ENCODE measurements at places on chromosomes 4 and X.

GRCh38 chr4:101290654-101291053 is 56.7 kb downstream of the PPP3CA start:
- H3K4me1 ChIP-seq: peaks cover 18% of the 10 kb centered on the region
- H3K27ac ChIP-seq: no peak overlapping the region
- H3K27me3 ChIP-seq: no peaks in the 10 kb centered on the region
- no peak for DNase-seq
- H3K4me3 ChIP-seq: no peak overlapping the region

GRCh38 chr4:100169491-100170485 is 20.5 kb downstream of the DDIT4L start:
- no peaks in the 10 kb centered on the region for H3K27me3 ChIP-seq
- no peaks in the 10 kb centered on the region for H3K36me3 ChIP-seq
- no peak overlapping the region for H3K4me3 ChIP-seq

DNA sequence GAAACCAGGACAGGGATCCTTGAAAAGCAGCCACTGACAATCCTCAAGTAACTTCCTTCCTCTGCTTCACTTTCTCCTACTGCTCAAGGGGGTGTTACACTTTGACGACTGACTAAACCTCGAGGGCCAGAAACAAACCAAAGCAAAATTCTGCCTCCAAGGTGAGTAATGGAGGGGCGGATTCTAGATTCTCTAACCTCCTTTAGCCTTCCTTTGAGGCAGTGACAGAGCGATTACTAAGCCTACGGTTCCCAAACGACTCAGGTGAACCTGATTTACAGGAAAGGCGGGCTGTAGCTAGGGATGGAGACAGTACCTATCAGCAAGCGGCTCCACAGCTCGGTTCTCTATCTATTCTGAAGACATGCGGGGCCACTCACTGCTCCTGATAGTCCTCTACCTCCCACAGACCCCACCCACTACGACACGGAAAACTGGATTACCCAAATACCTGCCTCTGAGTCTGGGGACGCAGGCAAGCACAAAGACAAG is 487 bp downstream of the TBCK start:
- no peak for DNase-seq
- no peak overlapping the region for H3K27ac ChIP-seq
- H3K27me3 ChIP-seq: no peaks in the 10 kb centered on the region
- peaks cover 37% of the 10 kb centered on the region for H3K4me1 ChIP-seq

- no peaks in the 10 kb centered on the region for H3K36me3 ChIP-seq
- H3K27me3 ChIP-seq: peaks cover 20% of the 10 kb centered on the region
- no peak overlapping the region for H3K4me3 ChIP-seq
- no peaks in the 10 kb centered on the region for H3K4me1 ChIP-seq
- no peak overlapping the region for H3K27ac ChIP-seq
Observed at GRCh38 chr4:53522334-53522733, 69.0 kb downstream of the LNX1 start.

- no peak for DNase-seq
- H3K27ac ChIP-seq: no peak overlapping the region
- H3K4me1 ChIP-seq: no peaks in the 10 kb centered on the region
- H3K27me3 ChIP-seq: peaks cover 2% of the 10 kb centered on the region
Observed at GRCh38 chr4:5839751-5840674, 52.9 kb downstream of the CRMP1 start.

DNA sequence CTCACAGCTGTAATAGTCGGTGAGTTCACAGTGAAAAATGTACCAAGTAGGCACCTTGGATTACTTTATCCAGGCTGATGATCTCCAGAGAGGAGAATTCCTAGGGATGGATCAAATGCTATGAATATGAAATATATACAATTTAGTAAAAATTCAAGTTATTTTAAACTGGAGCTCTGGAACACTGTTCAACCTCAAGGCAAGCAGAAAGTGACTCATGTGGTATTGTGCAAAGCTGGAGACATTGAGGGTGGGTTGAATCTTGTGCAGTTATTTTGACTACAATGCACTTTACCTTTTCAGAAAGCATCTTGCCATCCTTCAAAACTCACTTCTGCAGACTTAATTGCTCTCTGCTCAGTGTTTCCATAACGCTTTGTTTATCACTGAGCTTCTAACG is 43.4 kb downstream of the OSTC start:
- H3K4me3 ChIP-seq: no peak overlapping the region
- H3K27me3 ChIP-seq: peaks cover 2% of the 10 kb centered on the region
- no peak overlapping the region for H3K27ac ChIP-seq
- H3K36me3 ChIP-seq: no peaks in the 10 kb centered on the region
- no peak for DNase-seq
- no peaks in the 10 kb centered on the region for H3K4me1 ChIP-seq

DNA sequence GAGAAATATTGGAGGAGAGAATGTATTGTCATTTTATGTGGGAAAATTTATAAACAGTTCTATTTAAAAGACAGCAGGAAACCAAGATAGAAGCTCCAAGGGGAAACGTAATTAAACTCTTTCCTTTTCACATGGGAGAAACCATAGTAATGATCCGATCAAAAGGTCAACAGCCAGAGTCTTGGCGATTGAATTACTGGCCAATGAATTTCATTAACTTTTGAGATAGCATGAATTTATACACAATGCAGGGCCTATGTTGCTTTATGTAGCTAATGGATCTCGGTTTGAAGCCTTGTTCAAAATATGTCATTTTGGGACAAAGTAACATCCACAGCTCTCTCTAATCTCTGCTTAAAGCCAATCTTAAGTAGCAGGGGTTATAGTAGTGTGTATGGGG is 897.5 kb upstream of the NDST4 start:
- H3K27ac ChIP-seq: no peak overlapping the region
- no peaks in the 10 kb centered on the region for H3K4me1 ChIP-seq
- no peaks in the 10 kb centered on the region for H3K27me3 ChIP-seq
- no peaks in the 10 kb centered on the region for H3K36me3 ChIP-seq
- no peak overlapping the region for H3K4me3 ChIP-seq

DNA sequence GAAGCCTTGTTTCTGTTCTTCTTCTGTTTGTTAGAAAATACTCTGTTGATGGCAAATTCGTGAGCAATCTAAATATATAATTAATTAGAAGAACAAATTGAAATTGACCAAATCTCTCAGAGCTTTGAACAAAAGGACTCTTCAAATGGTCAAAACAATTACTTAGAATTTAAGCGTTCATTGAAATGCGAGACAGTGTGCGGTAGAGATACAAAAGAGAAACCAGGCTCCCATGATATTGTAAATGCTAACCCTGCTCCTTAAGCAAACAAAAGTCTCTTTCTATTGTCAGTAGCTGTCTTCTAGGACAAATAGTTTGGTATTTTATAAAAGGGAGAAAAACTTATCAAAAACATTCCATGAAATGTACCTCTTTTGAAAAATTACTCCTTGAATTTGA is 453.4 kb upstream of the MAGEB2 start:
- no peak for DNase-seq
- no peaks in the 10 kb centered on the region for H3K4me1 ChIP-seq
- no peak overlapping the region for H3K4me3 ChIP-seq
- no peaks in the 10 kb centered on the region for H3K27me3 ChIP-seq
- no peaks in the 10 kb centered on the region for H3K36me3 ChIP-seq
- H3K27ac ChIP-seq: no peak overlapping the region

DNA sequence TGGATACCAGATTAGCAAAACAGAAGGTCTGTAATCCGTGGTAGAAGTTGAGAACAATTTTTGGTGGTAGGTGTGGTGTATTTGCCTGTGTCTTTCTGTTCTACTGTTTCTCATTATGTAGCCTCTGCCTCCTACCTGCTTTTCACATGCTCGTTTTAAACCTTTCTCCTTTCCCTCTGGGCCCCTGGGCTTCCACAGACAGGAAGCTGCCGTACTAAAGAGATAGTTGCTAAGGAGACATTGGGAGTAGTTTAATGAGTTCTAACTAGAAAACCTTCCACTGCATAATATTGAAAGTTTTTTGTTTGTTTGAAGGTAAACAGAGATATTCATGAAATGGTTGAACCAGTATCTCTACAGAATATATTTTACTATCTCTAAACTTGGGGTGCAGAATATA is 107.8 kb downstream of the STOX2 start:
- H3K27me3 ChIP-seq: no peaks in the 10 kb centered on the region
- H3K4me1 ChIP-seq: no peaks in the 10 kb centered on the region
- no peak overlapping the region for H3K4me3 ChIP-seq
- H3K27ac ChIP-seq: no peak overlapping the region

- H3K27ac ChIP-seq: no peak overlapping the region
- H3K4me3 ChIP-seq: no peak overlapping the region
- DNase-seq: no peak
- H3K4me1 ChIP-seq: no peaks in the 10 kb centered on the region
Observed at GRCh38 chr4:10081218-10081606, 35.4 kb downstream of the WDR1 start.

DNA sequence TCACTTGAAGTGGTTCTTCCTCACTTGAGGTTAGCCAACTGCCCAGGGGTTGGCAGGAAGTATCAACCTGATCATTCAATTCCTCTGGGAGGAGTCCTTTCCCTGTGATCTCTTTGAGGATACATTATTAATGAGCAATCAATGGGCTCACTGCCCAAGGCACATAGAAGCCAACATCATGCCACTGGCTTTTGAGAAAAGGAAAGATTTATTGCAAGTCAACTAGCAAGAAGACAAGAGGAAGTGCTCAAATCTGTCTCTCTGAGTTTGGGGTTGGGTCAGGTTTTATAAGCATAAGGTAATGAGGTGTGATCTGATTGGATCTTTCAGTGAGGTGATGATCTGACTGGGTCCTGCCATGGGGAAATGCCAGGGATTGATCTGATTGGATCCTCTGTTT is 39.6 kb downstream of the FGFBP1 start:
- H3K27ac ChIP-seq: no peak overlapping the region
- peaks cover 39% of the 10 kb centered on the region for H3K27me3 ChIP-seq
- no peaks in the 10 kb centered on the region for H3K36me3 ChIP-seq
- H3K4me3 ChIP-seq: no peak overlapping the region

DNA sequence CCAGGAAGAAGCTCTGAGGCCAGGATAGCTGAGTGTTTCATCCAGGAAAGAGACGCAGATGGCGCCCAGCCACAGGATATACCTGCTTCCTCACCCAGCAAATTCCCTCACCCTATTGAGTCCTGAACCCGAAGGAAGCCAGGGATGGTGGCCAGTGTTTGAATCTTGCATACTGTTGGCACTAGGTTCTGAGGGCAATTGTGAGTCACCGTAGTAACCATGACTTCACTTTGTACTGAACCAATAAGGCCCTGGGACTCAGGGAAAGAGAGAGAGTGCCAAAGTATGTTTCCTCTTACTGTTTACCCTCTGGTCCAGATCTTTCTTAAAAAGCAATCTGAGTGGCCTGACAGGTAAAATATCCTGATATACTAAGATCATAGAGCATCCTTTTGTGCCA is 25.6 kb upstream of the SMIM10L2A start:
- DNase-seq: no peak
- H3K4me1 ChIP-seq: peaks cover 4% of the 10 kb centered on the region
- no peaks in the 10 kb centered on the region for H3K36me3 ChIP-seq
- no peak overlapping the region for H3K27ac ChIP-seq

DNA sequence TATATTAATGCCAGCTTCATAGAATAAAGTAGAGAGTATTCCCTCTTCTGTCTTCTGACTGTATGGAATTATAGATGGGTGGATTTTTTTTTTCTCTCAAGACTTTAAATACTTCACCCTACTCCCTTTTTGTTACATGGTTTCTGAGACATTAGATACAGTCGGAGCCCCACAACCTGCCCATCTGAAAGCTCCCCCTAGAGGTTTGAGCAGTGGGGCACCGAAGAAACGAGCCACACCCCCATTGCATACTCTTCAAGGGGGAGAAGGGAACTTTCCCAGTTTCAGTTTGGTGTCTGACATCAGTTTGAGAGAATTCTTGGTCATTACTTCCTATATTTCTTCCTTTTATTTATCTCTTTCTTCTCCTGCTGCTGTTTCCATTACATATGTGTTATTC is 437.6 kb upstream of the AGA start:
- H3K4me3 ChIP-seq: no peak overlapping the region
- no peak overlapping the region for H3K27ac ChIP-seq
- no peaks in the 10 kb centered on the region for H3K27me3 ChIP-seq
- no peaks in the 10 kb centered on the region for H3K36me3 ChIP-seq

GRCh38 chr4:174870311-174870710 is 41.3 kb upstream of the GLRA3 start:
- H3K27me3 ChIP-seq: no peaks in the 10 kb centered on the region
- H3K4me3 ChIP-seq: no peak overlapping the region
- no peak overlapping the region for H3K27ac ChIP-seq
- no peaks in the 10 kb centered on the region for H3K4me1 ChIP-seq

GRCh38 chr4:146247356-146247755 is 33.0 kb downstream of the REELD1 start:
- DNase-seq: no peak
- no peaks in the 10 kb centered on the region for H3K36me3 ChIP-seq
- peaks cover 42% of the 10 kb centered on the region for H3K4me1 ChIP-seq
- H3K4me3 ChIP-seq: no peak overlapping the region

- no peaks in the 10 kb centered on the region for H3K4me1 ChIP-seq
- no peak for DNase-seq
- no peak overlapping the region for H3K4me3 ChIP-seq
Observed at GRCh38 chr4:94550851-94551250, 99.1 kb downstream of the PDLIM5 start.

DNA sequence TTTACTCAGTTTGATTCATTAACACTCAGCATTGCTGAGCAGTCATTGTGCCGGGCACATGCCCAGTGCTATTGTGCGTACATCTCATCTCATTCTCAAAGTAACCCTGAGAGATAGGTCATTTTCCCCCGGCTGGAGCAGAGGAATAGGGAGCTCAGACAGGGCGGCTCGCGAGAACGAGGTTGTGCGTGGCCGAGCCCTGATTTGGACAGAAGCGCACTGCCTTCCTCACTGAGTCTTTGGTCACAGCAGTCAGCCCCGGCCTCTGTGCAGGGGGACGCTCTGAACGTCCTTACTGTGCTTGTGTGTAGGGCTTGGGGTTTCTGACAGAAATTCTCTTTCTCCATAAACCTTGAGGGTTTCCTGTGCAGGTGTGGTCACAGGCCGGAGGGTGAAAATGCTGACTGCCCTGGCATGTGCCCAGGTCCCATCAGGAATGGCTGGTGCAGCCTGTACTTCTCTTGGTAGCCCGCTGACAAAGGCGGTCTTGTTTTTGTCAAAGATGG is 39.5 kb downstream of the NOP14 start:
- H3K4me3 ChIP-seq: no peak overlapping the region
- peaks cover 43% of the 10 kb centered on the region for H3K36me3 ChIP-seq
- peaks cover 43% of the 10 kb centered on the region for H3K4me1 ChIP-seq

DNA sequence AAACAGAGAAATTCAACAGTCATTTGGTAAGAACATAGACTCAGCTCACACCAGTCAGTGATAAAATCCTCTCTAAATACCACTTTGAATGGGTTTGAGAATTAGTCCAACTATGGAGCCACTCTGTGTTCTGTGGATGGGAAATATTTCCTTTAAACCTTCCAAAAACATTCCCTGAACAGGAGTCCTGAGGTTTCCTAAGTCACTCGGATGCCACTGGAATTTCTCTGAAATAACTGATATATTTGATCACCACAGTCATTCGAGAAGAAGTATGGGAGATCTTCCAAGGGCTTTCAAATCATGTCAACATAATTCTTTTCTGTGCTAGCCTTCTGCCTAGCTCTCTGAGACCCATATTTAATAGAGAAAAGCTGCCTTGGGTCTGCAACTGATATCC is 958.6 kb downstream of the STIM2 start:
- no peak for DNase-seq
- H3K4me1 ChIP-seq: no peaks in the 10 kb centered on the region
- H3K4me3 ChIP-seq: no peak overlapping the region
- H3K27me3 ChIP-seq: no peaks in the 10 kb centered on the region
- no peaks in the 10 kb centered on the region for H3K36me3 ChIP-seq
- no peak overlapping the region for H3K27ac ChIP-seq
